ENCODE measurements at places on chromosomes 1 and 21. TPM values are rescaled to one million over a fixed set of nuclear protein-coding genes. Genes with fewer than 3 reads are reported as not detected.

The ADGRB2 gene
- total RNA-seq, result 0.74 TPM

The GCSAML gene
- total RNA-seq, result not detected

The RYR2 gene
- total RNA-seq, result not detected

The DCAF6 gene
- 28.5 TPM for total RNA-seq

The TRIM58 gene
- total RNA-seq, result 0.08 TPM

The TDRD10 gene
- not detected for total RNA-seq

The TMEM69 gene
- 22.4 TPM for total RNA-seq

The CCDC185 gene
- not detected for total RNA-seq

The VWA1 gene
- 0.85 TPM for total RNA-seq

The IL10RB gene
- 44.1 TPM for total RNA-seq

The TLCD4 gene
- total RNA-seq, result 0.06 TPM

The SRSF10 gene
- 202 TPM for total RNA-seq

The AMY1A gene
- not detected for total RNA-seq

The CFHR2 gene
- total RNA-seq, result not detected

The WNT4 gene
- total RNA-seq, result not detected

The HUNK gene
- total RNA-seq, result 0.48 TPM

The OLFM3 gene
- total RNA-seq, result not detected

The PCBP3 gene
- not detected for total RNA-seq

The S100A9 gene
- 4.5 TPM for total RNA-seq

The SCMH1 gene
- total RNA-seq, result 25.5 TPM

The PROX1 gene
- not detected for total RNA-seq

The RNU1-4 gene
- total RNA-seq, result 3,430 TPM

Data from activated naive CD8-positive, alpha-beta T cell treated with anti-CD3 and anti-CD28 coated beads, Interleukin-2, amount 10 ng/mL, durations not matched to agents 7 days and 5 days (primary cell).